Heart left ventricle (tissue), 16 donors: ENCODE measurements at places on chromosomes 5 and 9. TPM values are rescaled to one million over a fixed set of nuclear protein-coding genes. Genes with fewer than 3 reads are reported as not detected.

The OR13C4 gene
- total RNA-seq = not detected

The SPATA9 gene
- not detected for total RNA-seq

The PTBP3 gene
- total RNA-seq = 25.7 TPM

The CRHBP gene
- 0.65 TPM for total RNA-seq

The C5orf58 gene
- not detected for total RNA-seq

The SLC46A2 gene
- not detected for total RNA-seq

The ZNF608 gene
- 26.7 TPM for total RNA-seq

The PCSK1 gene
- 0.81 TPM for total RNA-seq
